Hippocampal formation (tissue), 2 donors: ENCODE measurements at places on chromosomes 3 and 15.

DNA sequence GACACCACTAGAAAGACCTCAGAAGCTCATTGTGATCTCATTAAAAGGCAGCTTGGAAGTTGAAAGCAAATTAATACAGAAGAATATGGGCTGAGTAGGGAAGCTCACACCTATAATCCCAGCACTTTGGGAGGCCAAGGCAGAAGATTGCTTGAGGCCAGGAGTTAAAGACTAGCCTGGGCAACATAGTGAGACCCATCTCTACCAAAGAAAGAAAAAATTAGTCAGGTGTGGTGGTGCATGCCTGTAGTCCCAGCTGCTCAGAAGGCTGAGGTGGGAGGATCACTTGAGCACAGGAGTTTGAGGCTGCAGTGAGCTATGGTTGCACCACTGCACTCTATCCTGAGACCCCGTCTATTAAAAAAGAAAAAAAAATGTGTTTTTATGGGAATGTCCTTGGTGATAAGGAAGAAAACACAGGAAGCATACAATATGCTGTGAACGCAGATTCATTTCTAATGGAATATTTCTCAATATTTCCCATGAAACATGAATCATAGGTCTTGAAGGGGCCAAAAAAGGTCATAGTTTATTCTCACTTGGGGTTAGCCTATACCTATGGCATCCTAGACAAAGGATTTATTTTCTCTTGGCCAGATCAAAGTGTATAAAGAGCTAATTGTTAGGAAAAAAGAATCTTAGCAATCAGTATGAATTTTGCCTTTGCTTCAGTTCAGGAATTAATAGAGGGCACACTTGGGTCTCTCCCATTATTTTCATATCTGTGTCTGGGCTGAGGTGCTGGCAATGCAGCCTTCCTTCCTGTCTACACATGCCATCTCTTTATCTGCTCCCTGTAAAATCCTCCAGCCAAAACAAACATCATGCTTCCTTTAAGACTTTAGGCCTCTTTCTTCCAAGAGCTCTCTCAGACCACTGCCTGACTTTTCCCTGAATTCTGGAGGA is 98.2 kb downstream of the FNDC3B start:
- DNase-seq: no peak

DNA sequence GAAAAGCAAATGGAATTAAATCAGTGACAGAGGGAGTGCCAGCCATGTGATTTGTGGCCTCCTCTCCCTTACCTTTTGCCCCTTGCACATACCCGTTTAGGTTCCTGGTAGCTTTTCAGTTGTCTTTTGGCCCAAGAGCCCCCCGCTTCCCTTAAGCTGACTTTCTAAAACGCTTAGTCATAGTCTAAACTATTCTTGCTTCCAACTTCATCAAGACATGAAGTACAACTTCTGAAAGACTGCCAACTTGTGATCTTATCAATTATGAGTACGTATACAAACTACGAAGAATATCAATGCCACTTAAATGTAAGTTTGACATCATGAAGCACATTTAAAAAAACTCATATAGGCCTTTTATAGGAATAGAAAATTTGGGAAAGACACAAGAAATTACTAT is 61.9 kb downstream of the EIF3J start:
- DNase-seq: no peak

DNA sequence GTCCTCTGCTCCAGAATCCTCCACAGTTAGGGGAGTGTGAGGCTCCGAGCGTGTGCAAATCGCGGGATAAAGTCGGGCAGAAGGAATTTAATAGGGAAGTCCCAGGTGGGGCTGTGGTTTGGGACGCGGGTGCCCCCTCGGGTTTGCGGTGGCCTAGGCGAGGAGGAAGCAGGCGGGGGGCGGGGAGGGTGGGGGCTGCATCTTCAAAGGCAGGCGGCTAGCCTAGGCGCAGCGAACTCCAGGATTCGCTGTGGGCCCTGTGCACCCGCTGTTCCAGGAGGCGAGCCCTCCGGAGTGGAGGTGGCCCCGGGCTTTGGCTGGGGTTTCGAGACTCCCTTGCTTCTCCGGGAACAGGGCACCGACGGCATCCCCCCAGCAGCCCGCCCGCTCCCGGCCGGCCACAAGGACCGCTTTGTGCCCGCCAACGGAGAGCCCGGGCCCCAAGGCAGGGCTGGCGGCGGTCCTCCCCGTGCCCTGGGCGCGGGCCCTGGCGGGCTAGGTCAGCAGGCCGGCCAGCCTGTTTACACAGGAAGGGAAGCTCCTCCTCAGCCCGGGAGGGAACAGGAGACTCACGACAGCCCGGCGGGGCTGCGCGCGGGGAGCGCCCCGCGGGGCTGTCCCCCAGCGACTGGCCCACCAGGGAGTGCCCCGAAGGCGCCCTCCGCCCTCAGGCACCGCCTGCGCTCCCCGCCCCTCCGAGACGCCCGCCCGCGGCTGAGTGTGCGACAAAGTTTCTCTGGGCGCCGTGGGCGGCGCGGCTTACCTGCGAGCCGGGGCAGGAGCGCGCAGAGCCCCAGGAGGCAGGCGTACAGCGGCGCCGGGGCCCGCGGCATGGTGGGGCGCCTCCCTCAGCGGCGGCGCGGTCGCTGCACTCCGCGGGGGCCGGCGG is 753 bp downstream of the ITGB5 start:
- DNase-seq: no peak

DNA sequence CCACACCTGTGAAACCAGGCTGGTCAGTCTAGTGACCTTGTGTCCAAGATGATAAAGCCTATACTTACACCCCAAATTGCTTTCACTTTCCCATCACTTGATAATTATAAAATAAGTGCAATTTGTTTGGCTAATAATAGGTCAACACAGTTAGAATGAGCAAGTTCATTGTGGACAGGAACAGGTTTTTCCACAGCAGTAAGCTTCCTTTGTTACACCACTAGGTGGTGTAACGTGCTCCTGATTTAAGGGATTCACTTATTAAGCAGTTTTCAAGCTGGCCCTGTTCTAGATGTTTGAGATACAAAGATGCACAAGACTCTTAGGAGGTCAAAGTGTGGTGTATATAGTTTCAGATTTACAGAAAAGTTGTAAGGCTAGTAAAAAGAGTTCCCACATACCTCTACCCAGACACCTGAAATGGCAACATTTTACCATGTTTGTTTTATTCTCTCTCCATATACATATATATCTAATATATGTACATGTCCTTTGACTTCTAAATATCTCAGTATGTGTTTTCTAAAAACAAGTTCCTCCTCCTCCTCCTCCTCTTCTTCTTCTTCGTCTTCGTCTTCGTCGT is 6.8 kb upstream of the MFSD1 start:
- DNase-seq: no peak

- no peak for DNase-seq
These were observed 153.9 kb downstream of the GHSR start for GRCh38 chr3:172294223-172294806.

DNA sequence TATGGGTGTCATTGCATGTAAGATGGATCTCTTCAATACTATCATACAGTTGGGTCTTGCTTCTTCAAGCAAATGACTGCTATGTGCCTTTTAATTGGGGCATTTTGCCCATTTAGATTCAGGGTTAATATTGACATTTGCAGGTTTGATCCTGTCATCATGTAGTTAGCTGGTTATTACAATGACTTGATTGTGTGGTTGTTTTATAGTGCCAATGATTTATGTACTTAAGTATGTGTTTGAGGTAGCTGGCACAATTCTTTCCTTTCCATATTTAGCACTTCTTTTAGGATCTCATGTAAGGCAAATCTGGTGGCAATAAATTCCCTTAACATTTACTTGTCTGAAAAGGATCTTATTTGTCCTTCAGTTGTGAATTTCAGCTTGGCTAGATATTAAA is 267.5 kb downstream of the VGLL3 start:
- DNase-seq: no peak

GRCh38 chr15:40238532-40239403 is at the start of gene PAK6:
PAK6 (plus strand) TSS chr15:40239063; CDS start chr15:40264786, 25,723 bp downstream.
- DNase-seq: no peak

GRCh38 chr3:136380530-136380929 is 130.4 kb downstream of the PCCB start:
- DNase-seq: no peak
